Trophoblast cell (in vitro differentiated cells and primary cell): ENCODE measurements at places on chromosomes 4 and X.

GRCh38 chr4:185726931-185727330, 85.1 kb downstream of the SORBS2 start:
- H3K27me3 ChIP-seq = no peaks in the 10 kb centered on the region
- no peak for DNase-seq
- H3K4me1 ChIP-seq = no peaks in the 10 kb centered on the region
- H3K36me3 ChIP-seq = no peaks in the 10 kb centered on the region

- no peaks in the 10 kb centered on the region for H3K27me3 ChIP-seq
- no peak overlapping the region for H3K4me3 ChIP-seq
- H3K27ac ChIP-seq = no peak overlapping the region
- H3K4me1 ChIP-seq = no peaks in the 10 kb centered on the region
- no peaks in the 10 kb centered on the region for H3K36me3 ChIP-seq
These were observed 904 bp downstream of the F11 start for GRCh38 chr4:186266729-186267456.

DNA sequence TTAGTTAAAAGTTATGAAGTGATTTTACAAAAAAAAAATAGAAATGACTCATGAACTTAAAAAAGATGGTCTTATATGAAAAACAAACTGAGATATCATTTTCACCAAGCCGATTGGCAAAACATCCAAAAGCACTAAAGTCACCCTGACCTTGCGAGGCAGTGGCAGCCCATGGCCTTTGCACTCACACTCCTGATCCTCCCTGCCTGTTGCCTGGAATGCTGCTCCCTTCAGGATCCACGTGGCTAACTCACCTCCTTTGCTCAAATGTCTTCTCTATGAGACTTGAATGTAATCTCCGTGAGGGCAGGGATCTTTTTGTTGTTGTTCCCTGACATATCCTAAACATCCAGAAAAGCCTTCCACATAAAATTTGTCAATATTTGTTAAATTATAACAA, 106.4 kb downstream of the RAPGEF2 start:
- no peaks in the 10 kb centered on the region for H3K36me3 ChIP-seq
- no peak overlapping the region for H3K27ac ChIP-seq
- no peak for DNase-seq
- H3K4me3 ChIP-seq = no peak overlapping the region

DNA sequence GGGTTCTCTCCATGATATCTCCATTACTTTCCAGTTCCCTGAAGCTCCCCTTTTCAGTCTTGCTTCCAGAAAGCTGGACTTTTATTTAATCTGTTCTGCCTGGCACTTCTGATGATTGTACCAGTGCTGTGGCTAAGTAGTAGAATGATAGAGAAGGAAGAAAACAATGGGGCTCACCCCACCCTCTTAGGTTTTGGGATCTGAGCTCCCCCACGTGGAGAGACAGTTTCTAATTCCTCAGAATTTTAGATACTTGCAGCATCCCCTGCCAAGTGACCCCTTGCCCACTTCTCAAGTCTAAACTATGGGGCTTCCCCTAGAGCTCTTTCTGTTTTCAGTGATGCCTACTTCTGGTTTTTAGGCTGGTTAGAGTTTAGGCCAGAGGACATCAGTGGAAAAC, 73.9 kb downstream of the GC start:
- H3K27ac ChIP-seq = no peak overlapping the region
- H3K4me1 ChIP-seq = no peaks in the 10 kb centered on the region
- H3K4me3 ChIP-seq = no peak overlapping the region
- no peaks in the 10 kb centered on the region for H3K27me3 ChIP-seq

DNA sequence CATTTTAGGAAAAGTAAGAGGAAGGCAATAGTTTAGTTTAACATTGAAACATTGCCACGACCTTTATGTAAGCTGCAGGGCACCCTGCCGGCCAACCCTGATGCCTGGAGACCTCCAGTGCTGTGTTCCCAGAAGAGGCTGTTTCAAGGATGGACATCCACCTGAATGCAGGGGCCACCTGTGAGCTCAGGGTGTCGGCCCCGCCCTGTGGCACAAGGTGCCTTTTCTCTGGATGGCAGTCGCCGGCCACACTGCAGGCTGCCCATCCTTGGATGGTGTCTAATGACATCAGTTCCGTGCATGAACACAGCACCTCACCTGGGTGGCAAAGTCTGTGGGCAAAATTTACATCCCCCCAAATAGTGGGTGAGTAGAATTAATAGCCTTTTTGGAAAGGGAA, 180.0 kb downstream of the AFAP1 start:
- no peak overlapping the region for H3K4me3 ChIP-seq
- peaks cover 11% of the 10 kb centered on the region for H3K4me1 ChIP-seq
- no peak for DNase-seq
- no peak overlapping the region for H3K27ac ChIP-seq

GRCh38 chr4:143344774-143345173, 8.1 kb downstream of the GAB1 start:
- H3K27ac ChIP-seq = no peak overlapping the region
- H3K4me3 ChIP-seq = no peak overlapping the region
- H3K27me3 ChIP-seq = no peaks in the 10 kb centered on the region
- peak; percentile 76 for DNase-seq
- peaks cover 13% of the 10 kb centered on the region for H3K4me1 ChIP-seq

- H3K27me3 ChIP-seq = no peaks in the 10 kb centered on the region
- H3K4me3 ChIP-seq = no peak overlapping the region
- H3K4me1 ChIP-seq = no peaks in the 10 kb centered on the region
- no peak for DNase-seq
These were observed 31.0 kb downstream of the NSG1 start for GRCh38 chr4:4417886-4418285.

GRCh38 chr4:151659601-151660364, 101.0 kb downstream of the GATB start:
- H3K36me3 ChIP-seq = peaks cover 4% of the 10 kb centered on the region
- no peaks in the 10 kb centered on the region for H3K27me3 ChIP-seq
- no peak overlapping the region for H3K4me3 ChIP-seq
- no peak for DNase-seq
- no peak overlapping the region for H3K27ac ChIP-seq

GRCh38 chr4:123830930-123831329, 434.3 kb downstream of the SPRY1 start:
- H3K27me3 ChIP-seq = no peaks in the 10 kb centered on the region
- peaks cover 10% of the 10 kb centered on the region for H3K4me1 ChIP-seq
- H3K27ac ChIP-seq = no peak overlapping the region
- no peak overlapping the region for H3K4me3 ChIP-seq
- DNase-seq = no peak

DNA sequence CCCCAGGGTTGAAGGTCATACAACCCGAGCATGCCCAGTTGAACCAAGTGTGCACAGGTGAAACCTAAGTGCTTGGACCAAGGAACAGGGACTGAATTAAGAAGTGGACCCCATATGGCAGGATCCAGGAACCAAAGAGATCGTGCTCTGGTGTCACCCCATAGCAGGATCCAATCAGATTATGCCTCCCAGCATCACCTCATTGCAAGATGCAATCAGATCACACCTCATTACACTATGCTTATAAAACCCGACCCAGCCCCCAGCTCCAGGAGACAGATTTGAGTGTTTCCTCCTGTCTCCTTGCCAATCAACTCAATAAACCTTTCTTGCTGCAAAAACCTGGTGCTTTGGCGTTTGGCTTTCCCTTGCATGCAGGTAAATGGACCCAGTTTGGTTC, 37.6 kb downstream of the EFHC2 start:
- H3K4me3 ChIP-seq = no peak overlapping the region
- DNase-seq = no peak
- H3K4me1 ChIP-seq = no peaks in the 10 kb centered on the region
- no peak overlapping the region for H3K27ac ChIP-seq
- H3K36me3 ChIP-seq = no peaks in the 10 kb centered on the region

DNA sequence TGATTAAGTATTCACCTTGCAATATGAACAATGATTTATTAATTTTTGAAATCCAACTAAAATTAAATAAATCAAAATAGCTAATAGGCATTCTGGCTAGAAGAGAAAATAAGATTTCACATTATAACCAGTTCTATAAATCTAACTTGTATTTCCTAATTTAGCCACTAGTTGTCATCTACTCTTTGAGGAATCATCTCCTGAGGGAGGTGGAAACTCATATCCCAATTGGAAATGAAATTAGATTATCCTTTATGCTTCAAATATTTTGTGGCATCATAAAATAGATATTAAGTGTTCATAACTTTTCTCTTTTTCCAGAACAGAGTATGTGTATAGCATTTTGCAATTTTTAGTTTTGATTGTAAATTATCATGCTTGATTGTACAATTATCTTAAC, 558.5 kb upstream of the DIAPH2 start:
- no peaks in the 10 kb centered on the region for H3K27me3 ChIP-seq
- DNase-seq = no peak
- no peaks in the 10 kb centered on the region for H3K4me1 ChIP-seq
